ENCODE measurements at places on chromosomes 5 and 9.

DNA sequence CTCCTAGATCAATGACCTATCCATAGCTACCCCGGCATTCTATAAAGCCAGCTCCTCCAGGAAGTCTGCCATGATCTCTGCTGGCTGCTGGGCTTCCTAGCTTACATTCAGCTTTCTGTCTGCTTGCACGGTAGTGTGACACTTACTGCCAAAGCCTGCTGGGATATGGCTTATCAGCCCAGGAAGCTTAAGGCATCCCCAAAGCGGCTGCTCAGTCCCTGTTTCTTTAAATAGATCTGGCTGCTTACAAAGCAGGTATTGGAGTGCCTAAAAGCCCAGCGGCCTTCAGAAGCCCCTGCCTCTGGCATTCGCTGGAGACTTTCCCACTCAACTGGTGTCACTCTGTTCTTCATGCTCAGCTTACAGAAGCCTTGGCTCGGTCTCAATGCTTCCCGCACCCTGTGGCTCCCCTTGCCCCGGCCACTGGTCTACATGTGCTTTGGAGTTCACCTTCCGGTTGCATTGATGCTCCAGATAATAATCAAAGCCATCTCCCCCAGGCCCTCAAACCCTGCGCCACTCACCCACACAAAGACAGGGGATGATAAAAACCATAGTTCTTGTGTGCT, 31.3 kb upstream of the STRBP start:
- DNase-seq = no peak

- DNase-seq = no peak
Measured at GRCh38 chr5:128988476-128988875, 23.2 kb downstream of the SLC27A6 start.

DNA sequence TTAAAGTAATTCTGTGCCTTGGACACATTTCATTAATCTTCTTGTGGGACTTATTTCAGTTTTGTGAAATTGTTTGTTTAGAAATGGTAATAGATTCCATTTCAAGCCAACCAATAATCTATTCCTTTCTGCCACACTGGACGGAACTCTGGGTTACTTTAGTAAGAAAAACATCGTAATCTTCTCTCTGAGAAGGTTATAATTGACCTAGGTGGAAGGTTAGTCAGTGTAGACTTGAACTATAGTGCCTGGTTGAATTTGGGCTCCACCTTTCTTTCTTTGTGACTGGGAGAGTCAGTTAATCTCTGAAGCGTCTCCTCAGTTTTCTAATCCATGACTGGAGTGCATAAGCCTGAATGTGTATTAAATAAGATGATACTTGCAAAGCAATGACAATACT, 89.7 kb upstream of the PRLR start:
- no peak for DNase-seq

GRCh38 chr5:10441992-10442435, 335 bp downstream of the ROPN1L start:
- no peak for DNase-seq

- DNase-seq = no peak
Measured at GRCh38 chr5:10736354-10736753, 24.7 kb downstream of the DAP start.

- DNase-seq = no peak
Measured at GRCh38 chr9:123168586-123168985, 99.8 kb downstream of the STRBP start.

- DNase-seq = no peak
Measured at GRCh38 chr9:72029986-72030385, 30.4 kb downstream of the C9orf57 start.

GRCh38 chr5:102959055-102959454, 160.9 kb downstream of the GIN1 start:
- peak; percentile 85 for DNase-seq

- DNase-seq = no peak
Measured at GRCh38 chr5:111942201-111942600, 185.2 kb upstream of the NREP start.

DNA sequence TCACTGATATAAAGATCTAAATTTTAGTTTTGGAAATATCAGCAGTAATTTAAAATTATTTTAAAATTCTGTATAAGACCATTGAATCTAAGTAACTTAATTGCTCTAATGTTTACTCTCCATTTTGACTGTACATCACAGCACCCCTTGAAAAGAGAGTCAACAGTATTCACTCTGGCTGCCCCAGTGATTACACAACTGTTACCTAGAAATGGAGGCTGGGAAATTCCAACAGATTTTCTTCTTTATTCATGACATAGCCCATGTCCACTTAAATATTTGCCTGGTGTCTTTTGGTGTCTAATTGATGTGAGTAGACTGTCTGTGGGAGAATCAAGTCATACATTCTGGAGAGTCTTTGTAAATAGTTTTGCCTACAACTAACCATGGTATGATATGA, 301.8 kb upstream of the CDH6 start:
- no peak for DNase-seq
